Putamen (tissue), 1 donor: ENCODE measurements at places on chromosomes 7 and 10.

DNA sequence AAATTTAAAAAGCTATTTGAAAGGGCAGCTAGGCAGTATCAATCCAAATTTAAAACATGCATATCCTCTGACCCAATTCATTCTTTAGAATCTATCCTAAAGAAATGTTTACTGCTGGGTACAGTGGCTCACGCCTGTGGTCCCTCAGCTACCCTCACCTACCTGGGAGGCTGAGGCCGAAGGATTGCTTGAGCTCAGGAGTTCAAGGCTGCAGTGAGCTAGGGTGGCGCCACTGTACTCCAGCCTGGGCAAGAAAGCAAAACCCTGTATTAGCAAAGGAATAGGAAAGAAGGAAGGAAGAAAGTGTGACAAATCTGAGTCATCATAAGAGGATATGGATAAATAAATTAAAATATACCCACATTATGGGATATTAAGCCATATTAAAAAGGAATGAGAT is 36.3 kb downstream of the C7orf33 start:
- no peak for DNase-seq

- peak; percentile 43 for DNase-seq
Observed at GRCh38 chr7:124351950-124352349, 319.1 kb upstream of the TMEM229A start.

- DNase-seq, result no peak
Observed at GRCh38 chr10:48192881-48193450, 81.5 kb downstream of the FRMPD2 start.

DNA sequence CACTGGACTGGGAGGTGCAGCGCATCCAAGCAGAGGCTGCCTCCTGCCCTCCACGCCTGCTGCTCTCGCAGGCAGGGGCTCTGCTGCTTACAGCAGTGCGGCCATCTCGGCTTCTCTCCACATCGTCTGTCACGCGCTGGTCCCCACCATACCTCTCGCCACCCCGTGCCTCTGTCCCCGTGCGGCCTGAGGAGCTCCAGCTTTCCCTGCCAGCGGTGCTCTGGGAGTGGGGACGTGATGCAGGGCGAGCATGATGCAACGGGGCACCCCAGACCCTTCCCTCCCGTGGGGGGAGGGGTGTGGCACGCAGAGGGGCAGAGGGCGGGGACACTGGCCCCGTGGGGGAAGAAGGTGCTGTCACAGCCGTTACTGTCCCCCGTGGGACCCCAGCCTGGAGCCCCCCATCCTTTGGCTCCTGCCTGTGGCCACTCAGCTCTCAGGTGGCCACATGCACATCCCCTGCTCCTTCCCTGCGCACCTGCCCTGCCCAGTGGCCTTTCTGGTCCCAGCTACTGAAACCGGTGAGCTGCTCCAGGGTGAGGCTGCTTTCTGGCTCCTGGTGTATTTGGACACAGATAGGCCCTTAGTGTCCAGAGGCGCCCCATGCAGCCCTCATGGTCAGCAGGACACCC is 9.0 kb downstream of the GET4 start:
- no peak for DNase-seq

GRCh38 chr7:2157473-2158279 is 75.1 kb downstream of the MAD1L1 start:
- peak; percentile 84 for DNase-seq

- no peak for DNase-seq
Observed at GRCh38 chr10:24465124-24465874, 256.4 kb downstream of the KIAA1217 start.

GRCh38 chr7:12709726-12710502 is 22.5 kb downstream of the ARL4A start:
- DNase-seq, result no peak

GRCh38 chr7:87591211-87591610 is 9.5 kb downstream of the ABCB1 start:
- DNase-seq, result no peak

DNA sequence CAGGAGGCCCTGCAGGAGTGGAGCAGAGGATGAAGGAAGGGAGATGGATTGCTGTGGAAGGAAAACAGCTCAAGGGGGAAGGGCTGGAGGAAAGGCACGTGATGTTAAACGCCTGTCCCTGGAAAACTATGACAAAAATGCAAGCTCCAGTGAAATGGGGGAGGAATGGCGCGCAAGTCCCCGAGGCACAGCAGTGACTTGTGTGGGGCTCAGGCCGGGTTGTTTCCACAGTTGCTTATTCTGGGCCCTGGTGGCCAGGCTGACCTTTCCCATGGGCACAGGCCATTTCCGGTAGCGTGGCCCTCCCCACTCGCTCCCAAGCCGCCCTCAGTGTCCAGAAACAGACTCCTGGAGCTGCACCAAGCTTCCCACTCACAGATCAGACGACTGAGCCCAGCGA is 68.1 kb upstream of the PDGFA start:
- DNase-seq, result no peak

DNA sequence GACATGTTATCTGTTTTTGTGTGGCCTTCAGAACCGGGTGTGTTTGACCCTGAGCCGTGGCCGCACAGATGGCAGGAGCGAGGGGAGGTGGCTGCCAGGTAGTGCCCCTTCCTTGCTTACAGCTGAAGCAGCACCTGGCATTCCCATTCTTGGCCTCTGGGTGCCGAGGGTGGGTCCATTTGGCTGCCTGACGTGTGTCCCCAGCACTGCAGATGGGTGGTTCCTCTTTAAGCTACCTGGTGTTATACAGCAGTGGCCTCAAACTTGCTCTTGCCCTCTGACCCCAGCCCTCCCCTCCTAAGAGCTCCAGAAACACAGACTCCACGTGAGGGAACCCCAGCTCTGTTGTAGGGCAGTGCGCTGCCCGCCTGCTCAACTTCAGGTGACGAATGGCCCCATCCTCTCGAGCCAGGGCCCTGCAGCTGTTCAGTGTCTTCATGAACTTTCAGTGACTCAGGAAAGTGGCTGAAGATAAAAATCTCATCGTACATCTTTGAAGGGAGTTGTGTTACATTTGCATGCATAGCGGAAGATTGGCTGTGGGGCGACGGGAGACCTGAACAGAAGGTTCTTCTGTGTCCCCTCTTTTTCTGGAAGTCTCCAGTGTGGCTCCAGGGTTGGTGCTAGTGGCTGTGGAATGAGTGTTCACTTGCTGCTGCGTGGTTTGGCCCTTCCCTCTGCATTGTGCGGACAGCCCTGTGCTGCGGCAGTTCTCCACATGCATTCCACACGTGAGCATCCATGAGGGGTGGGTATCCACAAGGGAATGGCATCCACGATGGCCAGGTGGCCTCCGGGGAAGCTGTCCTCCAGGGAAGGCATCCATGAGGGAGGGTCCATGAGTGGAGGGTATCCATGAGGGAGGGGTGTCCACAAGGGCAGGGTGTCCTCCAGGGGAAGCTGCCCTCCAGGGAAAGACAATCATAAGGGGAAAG is 91.6 kb downstream of the INPP5A start:
- no peak for DNase-seq

- no peak for DNase-seq
Observed at GRCh38 chr7:64863969-64864368, 39.1 kb upstream of the ZNF273 start.

DNA sequence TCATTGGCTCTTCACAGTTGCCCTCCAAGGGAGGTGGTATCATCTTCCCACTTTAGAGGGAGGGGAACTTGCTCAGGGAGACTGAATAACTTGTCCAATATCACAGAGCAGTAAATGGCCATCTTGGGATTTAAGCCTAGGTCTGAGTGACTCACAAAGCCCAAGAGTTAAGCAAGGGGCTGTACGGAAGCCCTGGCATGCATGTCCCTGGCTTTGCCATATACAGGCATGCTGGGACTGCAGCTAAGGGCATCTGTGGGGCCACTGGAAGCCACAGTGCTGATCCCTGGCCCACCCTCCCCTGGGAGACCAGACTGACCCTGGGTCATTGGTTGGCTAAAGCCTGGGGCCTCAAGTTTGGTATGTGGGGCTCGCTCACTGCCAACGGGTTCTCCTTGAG is 3.1 kb downstream of the VSIR start:
- DNase-seq, result no peak

DNA sequence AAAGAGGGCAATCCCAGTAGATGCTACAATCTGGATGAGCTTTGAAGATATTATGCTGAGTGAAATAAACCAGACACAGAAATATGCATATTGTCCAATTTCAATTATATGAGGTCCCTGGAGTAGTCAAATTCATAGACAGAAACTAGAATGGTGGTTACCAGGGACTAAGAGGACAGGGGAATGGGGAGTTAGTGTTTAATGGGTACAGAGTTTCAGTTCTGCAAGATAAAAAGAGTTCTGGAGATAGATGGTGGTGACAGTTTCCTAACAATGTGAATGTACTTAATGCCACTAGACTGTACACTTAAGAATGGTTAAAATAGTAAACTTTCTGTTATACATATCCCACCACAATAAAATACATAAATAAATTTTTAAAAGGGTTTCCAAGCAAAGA is 236.6 kb downstream of the ELMO1 start:
- no peak for DNase-seq

- no peak for DNase-seq
Observed at GRCh38 chr10:113493882-113494301, 59.0 kb upstream of the HABP2 start.

DNA sequence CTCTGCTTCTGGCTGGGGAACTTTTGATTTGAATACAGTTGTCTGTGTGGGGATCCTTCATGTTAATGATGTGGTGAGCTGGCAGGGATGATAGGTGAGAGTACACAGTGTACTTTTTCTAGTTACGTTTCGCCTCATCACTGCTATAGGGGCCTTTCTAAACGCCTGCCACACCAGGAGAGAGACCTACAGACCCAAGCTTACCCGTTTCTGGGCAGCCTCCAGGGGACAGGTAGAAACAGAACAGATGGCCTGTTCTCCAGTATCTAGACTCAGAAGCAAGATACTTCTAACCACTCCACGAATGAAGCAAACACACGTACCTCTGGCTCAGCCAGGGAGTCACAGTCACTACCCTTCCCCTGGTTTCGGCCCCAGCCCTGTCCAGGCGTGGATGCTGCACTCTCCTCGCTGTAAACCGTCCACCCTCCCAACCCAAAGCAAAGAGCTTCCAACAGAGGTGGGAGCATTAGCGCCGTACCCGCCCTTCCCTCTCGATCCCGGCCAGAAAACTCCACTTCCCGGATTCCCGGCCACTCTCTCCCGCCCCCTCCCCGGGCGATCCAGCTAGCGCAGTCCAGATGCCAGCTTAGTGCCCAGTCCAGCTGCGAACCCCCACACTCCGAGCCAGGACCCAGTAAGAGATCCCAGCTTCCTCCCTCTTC is 1.2 kb downstream of the CCDC6 start:
- no peak for DNase-seq
